ENCODE measurements at places on chromosomes 12 and 14.

GRCh38 chr12:102167821-102168604 lies 29.6 kb downstream of the PMCH start:
- DNase-seq: no peak

DNA sequence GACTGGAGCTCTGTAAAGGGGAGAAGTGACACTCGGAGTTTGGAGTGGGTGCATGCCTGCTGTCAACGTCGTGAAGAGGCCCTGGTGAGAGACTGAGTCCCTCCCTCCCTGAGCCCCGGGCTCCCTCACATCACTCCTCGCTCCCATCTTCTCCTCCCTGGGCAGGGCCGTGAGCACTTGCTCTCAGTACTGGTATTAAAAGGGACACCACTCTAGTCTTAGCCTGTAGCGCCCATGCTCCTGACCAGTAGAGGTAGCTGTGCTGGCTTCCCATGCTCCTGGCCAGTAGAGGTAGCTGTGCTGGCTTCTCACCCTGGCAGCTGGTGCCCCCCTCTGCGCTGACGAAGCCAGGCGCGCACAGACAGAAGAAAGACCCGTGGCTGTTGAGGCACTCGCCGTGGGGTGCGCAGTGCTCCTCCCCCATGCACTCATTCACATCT lies 14.7 kb downstream of the ISCA2 start:
- DNase-seq: peak; percentile 18

GRCh38 chr14:58864751-58865513 lies 227.2 kb downstream of the DACT1 start:
- no peak for DNase-seq

GRCh38 chr14:26873362-26873960 lies 275.6 kb upstream of the NOVA1 start:
- DNase-seq: no peak

GRCh38 chr12:83031196-83031595 lies 344.5 kb downstream of the TMTC2 start:
- DNase-seq: no peak

- no peak for DNase-seq
Observed at GRCh38 chr12:28993720-28994119, 155.4 kb upstream of the FAR2 start.

DNA sequence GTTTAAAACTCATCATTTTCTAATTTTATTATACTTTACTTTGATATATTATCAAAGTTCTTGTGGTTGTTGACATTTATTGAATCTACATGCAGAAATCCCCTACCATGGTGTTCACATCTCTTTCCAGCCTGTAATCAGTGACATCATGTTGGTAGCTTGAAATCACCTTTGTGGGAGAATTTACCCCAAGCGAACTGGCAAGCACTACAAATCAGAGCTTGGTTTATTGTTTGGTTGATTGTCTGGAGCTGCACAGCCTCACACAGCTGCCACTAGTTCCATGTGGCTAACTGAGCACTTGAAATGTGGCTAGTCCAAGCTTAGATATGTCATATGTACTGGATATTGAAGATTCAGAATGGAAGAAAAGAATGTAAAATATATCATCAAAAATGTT lies 15.4 kb upstream of the KRT5 start:
- DNase-seq: no peak

DNA sequence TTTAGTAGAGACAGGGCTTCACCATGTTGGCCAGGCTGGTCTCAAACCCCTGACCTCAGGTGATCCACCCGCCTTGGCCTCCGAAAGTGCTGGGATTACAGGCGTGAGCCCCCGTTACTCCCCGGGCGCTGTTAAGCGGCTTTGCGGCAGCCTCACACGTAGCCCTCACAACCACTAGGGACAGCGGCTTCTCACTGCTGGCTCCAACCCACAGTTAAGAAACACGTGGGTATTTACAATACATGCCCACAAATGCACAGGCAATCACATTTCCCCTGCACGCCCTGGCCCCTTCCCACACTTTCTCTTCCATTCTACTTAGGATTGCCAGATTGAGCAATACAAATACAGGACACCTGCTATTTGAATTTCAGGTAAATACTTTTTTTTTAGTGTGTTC lies 37.0 kb upstream of the EIF5 start:
- peak; percentile 26 for DNase-seq

DNA sequence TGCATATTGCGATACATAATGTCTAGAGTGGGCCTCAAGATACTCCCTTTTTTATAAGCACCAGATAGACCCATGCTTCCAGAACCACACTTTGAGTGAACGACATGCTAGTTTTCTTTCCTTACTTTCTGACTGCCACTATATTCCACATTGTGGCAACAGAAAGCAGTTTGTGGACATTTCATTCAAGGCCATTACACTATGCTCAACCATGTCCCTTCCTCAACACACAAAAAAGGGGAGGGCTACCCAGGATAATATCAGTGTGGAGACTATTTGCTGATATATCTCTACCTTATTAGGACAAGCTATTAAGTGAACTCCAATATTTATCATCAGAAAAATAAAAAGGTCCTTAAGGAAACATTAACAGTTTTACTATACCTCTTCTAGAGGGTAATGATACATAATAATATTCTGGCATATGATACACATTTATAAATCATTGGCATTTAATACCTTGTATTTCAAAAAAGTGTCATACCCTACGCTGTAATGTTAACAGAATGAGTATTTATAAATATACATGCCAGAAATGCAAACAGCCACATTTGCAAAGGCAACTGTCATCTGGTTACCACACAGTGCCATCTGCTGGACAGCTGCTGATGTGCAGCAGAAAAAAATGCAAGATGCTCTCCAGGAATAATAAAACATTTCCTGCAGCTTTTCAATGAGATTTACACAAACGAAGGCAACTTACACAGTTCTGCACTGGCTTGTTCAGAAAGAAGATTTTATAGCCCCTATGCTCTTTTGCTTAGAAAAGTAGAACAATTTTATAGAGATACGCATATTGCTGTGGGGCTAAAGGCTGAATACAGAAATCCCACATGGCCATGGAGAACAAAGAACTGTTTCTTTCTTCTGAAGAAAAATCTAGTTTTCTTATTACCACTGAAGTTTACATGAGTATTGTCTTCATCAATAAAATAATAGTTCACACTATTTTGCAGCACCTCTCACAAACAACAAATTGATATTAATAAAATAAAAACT lies 182.2 kb upstream of the GRIP1 start:
- peak; percentile 69 for DNase-seq

DNA sequence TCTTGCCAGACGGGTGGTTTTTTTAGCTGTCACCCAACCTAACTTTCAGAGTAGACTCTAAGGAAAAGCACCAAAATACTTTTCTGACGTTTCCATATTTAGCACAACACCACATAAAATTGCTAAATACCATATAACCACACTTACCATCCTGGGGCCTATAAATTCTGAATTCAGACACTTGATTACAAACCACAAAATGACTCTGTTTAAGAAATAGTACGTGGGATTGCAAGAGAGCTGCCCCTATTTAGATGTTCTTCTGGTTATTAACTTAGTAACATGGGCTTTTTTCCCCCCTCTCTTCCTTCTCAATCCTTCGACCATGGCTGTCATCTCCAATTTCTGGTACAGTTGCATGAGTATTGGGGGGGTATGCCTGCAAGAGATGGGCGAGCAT lies 287.7 kb downstream of the BMP4 start:
- no peak for DNase-seq

GRCh38 chr12:24901576-24902461 lies 47.1 kb downstream of the BCAT1 start:
- no peak for DNase-seq

DNA sequence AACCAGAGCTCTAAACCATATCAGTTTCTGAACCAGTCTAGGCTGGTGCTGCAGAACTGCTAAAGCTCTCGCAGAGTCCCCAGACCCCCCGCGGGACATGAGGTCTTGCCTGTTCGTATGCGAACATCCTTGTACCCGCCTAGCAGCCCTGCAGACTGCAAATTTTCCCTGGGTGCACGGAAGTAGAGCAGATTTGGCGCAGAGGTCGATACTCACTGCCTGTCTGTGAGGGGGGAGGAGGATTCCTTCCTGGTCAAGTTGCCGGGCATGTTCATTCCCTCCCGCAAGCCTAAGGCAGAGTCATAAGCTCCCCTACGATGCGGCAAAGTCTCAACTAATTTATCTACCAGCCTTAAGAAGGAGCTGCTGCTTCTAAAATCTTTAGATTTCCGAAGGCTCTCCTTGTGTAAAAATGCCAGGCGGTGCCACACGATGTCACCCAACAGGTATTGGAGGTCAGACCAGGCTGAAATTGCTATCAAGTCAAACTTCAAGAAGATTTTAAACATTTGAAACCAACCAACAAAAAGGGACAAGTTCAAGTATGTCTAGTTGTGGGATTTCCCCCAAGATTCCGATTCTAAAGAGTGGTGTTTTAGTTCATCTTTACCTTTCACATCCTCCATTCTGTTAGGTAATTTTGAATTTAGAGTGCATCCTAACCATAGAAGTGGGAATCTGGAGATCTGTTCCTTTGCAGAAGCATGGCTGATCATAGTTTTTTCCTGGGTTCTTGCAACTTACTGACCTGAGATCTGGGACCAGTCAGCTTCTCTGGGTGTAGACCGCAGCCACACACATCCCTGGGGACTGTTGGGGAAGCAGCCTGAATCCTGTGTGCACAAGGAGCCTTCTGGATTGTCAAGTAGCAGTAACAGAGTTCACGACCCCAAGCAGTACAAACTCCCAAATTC lies 1.6 kb upstream of the PAX9 start:
- DNase-seq: peak; percentile 40

GRCh38 chr12:1496162-1496900 lies 98.0 kb downstream of the FBXL14 start:
- no peak for DNase-seq

DNA sequence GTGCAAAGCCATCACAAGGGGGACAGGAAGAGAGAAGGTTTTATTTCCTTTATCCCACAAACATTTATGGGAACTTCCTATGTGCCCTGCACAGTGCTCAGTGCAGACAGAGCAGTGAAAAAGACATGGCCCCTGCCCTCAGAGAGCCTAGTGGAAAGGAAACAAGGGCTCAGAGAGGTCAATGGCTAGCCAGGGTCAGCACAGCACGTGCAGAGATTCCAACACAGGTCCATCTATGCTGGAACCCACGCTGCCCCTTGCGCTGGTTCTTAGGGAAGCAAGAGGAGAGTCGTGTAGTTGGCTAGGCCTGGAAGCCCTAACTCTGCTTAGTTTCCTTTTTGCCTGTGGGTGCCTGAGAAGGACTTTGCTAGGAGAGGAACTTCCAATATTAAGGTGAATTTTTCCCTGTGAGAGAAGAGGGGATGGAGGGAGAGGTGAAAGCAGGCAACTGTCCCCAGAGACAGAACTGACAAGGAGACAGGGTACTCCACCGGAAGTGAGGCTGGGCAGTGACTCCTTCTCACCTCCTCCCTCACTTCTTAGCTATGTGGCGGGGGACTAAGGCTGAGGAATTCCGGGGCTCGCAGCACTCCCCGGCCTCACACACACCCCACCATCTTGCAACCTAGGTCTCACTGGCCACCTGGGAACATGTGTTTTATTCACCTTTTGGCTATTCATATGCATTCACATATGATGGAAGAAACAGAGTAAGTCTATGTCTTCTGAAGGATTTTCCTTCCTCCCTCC lies 12.1 kb upstream of the GPX2 start:
- DNase-seq: no peak

DNA sequence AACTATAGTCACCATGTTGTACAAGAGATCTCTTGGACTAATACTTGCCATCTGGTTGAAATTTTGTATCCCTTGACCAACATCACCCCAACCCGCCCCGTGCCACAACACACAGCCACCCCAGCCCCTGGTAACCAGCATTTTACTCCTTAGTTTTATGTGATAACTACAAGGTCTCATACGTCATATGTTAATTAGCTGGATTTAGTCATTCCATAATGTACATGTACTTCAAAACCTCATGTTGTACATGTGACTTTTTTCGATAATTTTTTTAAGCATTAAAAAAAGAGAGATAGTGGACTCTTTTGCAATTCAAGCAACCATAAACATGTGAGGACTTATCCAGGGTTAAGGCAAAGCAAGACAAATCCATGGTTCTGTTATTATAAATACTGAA lies 773.4 kb upstream of the NOVA1 start:
- DNase-seq: no peak

GRCh38 chr12:126385785-126386184 lies 1320.5 kb downstream of the AACS start:
- no peak for DNase-seq

DNA sequence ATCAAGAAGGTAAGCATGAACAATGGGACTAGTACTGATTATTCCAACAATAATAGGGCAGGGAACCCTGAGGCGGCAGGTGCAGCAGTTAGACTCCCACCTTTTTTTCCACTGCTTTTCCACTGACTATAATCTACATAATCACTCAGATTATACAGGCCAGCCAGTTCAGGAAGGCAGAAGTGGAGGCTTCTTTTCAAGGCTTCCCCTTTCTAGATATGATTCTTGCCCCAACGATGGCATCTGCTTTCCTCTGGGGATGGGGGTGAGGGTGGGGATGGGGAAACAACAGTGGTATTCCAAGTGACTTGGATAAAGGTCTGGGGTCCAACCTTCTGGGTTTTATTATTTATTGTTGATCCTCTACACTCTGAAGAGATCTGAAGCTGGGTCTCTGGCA lies 331 bp downstream of the NCKAP1L start:
- DNase-seq: no peak

DNA sequence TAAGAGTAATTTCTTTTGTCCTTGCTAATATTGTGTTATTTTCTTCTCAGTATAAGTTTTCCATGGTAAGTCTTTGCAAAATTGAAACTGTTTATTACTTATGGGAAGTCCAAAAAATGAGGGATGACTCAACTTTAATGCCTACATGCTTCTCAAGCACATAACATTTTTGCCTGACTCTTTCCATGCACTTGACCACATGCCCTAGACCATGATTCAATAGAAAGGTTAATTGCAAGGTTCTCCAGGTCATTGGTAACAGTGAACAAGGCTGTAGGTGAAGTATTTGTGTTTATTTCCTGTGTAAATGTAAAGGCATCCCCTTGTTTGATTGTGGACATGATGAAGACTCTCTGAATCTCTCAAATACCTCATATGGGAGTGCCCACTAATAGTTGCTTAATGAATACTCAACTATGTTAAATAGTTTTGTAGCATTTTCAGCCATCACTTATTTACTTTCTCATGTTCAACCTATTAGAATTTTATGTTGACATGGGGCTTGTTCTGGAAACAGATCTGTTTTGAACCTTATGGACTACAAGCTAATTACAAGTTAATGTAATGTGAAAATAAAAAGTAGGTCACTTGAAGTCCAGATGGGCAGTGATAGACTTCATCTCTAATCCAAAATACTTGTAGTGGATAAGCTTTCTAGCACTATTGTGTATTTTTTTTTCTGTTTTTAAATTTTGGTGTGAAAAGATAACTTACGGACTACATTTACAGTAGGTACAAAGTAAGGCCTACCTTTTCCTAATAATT lies 131.7 kb downstream of the TMTC2 start:
- DNase-seq: no peak
